ENCODE measurements at places on chromosomes 12 and 14.

DNA sequence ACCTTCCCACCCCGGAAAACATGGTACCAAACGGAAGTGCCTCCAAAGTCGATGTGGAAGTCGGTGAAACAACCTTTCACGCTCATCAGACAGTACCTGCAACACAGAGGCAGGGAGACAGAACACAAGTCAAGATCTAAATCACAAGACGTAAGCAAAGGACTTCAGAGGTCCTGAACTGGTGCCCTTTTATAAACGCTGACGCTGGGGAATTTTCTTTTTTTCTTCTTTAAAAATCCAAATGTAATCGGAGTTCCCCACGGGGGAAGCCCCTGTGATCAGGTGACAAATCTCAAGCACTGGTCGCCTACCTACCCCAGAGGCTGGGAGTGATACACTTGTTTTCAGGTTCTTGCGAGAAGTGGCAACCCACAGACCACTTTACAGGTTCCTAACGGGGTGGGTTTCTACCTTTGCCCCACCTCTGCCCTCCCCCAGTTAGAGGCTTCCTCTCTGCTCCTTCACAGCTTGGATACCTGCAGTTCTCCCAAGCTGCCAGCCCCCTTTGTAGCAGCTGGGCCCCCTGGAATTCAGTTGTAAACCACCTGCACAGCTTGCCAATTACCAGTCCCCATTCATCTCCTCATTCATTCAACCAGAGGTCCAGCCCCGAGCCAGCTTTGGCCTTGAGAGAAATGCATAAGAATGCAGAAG is 46.2 kb downstream of the KDM2B start:
- DNase-seq: no peak

DNA sequence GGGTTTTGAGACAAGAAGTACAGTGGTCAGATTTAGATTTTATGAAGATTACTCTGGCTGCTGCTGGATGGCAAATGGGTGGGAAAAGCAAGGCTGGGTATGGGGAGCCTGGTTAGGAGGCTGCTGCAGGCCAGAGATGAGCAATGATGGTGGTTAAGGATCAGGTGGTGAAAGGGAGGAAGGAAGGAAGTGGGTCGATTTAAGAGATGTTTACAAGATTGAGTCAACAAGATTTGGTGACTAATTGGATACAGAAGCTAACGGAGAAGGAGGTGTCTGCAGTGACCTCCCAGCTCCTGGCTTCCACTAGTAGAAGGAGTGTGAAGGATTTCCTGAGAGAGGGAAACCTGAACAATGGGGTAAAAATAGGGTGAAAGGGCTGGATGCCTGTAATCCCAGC is 18.7 kb downstream of the NOS1 start:
- DNase-seq: no peak

GRCh38 chr12:5792343-5792742 is 152.7 kb downstream of the ANO2 start:
- no peak for DNase-seq

GRCh38 chr12:19220852-19221466 is 91.4 kb downstream of the PLEKHA5 start:
- no peak for DNase-seq

DNA sequence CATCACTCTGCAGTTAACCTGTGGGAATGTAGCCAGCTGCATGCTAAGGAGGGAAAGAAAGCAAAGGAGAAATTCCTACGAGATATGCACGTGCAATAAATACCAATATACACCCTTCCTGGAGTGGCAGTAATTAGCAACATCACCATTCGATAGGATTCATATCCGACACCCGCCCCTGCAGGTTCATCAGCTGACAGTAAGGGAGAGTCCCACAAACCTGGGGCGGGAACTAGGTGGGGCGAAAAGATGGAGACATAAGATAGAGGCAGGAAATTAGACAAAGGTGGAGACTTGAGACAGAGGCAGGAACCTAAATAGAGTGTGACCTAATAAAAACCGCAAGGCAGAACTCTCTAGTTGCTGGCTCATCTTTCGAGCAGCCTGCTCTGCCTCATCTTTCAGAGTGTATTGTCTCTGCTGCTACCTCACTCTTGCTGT is 51.6 kb downstream of the PLEKHG3 start:
- no peak for DNase-seq

DNA sequence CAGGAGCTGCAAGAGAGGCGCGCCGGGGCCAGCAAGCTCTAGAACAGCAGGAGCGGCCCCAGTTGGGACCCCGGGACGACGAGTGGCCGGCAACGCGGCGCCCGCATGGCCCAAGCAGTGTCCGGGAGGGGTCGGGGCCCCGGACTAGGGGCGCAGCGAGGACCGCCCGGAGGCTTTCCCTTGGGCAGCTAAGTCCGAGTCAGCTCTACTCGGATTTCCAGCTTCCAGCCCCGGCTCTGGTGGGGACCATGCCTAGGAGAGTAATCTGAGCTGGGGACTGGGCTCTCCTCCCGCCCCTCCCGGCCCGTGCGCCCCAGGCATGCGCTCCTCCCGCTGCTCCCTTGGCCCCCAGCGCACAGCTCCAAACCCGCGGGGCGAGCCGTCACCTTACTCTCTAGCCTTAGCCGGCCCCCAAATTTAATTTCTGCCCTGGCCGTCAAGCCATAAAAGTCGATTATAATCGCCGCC is 41.6 kb upstream of the CAPRIN2 start:
- no peak for DNase-seq

- DNase-seq: no peak
Observed at GRCh38 chr14:21089877-21090193, 8.6 kb downstream of the ZNF219 start.

DNA sequence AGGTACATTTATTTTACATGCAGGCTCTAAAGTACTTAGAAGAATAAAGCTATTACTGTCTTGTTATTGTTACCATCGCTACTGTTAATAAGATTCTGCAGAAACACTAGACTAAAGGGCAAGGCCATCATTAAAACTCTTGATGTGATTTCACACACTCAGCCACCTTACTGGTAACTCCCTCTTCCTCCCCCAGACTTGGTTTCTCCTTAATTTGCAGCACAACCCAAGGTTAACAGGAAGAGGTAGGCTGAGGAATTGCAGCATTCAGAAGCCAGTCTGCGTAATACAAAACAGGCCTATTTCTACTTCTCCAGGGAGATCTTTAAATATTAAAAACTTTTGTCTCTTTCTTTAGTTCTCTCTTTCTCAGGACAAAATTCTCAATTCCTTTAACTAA is 210.3 kb downstream of the BTG1 start:
- no peak for DNase-seq

DNA sequence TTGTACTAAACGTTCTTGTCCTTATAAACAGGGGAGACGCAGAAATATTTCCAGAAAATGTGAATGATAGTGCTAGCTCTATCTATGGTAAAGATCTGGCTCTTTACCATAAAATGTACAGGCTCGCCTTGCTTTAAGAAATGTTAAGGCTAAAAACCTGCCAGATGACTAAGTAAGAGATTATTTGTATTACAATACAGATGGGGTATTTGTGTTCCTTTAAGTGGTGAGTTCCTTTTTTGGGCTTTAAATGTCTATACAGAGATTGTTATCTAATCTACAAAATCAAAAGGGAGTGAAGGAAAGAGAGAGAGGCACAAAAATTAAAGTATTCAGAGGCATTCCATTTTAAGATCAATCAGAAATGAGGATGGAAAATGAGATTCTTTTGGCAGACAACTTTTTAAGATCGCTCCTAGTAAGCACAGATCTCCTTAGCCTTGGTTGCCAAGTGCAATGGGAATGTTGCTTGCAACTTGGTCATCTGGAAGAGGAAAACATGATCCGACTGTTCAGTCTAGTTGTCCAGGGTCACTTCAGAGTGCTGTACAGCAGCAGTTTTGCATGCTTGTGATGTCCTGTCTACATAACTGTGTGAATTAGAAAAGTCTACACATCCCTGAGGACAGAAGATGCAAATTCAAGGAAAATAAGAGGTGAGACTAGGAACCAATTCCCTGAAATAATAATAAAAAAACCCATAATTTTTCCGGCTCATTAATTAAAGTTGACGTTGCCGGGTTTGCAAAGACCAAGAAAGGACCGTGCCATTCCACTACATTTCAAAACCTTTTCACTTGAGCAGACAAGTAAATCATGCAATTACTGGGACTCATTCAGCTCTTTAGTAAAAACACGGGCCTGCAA is 380.8 kb downstream of the EGLN3 start:
- DNase-seq: no peak

DNA sequence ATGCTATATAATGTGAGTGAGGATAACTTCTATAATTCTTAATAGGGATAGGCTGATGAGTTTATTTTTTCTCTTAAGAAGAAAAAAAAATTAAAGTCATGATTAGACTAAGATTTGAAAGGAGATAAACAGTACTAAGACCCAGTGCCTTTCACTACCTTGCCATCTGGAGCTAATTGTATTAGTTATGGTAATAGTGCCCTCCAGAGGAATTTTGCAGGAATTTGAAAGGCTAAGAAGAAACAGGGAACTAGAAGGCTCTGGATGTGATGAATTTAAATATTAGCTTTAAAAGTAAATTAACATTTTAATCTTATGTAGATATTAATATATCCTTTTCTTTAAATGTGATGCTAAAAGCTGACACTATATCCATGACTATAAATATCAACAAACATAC is 36.6 kb upstream of the PIK3C2G start:
- no peak for DNase-seq

DNA sequence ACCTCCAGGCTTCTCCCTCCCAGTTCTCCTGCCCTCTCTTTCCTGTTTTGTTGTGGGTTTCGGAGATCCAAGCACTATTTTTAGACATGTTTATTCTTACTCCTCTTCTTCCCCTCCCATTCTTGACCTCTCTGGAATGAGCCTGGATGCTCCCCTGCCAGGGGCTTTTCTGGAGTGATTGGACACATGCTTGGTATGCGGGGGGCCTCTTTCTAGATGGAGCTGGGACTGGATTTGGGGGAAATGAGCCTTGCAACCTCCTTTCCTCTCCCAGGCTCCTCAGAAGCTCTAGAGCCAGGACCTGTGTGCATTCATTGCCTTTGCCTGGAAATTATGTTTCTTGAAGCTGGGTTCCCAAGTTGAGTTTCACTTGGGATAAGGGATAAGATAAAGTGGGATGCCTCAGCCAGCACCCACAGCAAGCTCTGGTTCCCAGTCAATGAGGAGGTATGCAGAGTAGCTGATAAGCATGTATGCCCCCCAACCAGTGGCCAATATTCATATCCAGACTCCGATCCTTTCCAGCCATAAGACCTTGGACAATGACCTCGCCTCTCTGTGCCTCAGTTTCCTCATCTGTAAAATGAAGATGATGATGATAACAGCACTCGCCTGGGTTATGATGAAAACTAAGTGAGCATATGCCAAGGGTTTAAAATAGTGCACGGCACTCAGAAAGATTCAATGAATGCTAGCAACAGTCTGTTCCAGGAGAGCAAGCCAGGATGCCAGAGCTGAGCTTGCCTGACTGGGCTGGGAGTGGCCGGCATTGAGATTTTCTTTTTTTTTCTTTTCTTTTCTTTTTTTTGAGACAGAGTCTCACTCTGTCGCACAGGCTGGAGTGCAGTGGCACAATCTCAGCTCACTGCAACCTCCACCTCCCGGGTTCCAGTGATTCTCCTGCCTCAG is 97.8 kb downstream of the SCARB1 start:
- no peak for DNase-seq

DNA sequence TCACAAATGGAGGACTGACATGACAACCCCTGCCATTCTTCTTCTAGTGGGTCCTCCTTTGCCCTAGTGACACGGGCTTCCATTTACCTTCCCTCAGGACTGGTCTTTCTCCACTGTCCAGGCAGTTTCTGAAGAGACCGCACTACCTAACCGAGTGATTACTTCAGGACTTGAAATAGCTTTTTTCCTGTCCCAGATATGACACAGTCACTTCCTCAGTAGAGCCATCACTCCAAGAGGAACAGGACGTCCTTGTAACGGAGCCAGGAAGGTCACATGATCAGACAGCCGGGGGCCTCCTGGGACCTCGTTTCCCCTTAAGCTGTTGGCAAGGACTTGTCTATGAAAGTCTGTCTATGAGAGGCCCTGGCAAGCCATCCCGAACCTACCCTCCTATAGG is 62.3 kb downstream of the FOS start:
- DNase-seq: no peak

- DNase-seq: no peak
Observed at GRCh38 chr12:46438256-46438655, 65.7 kb upstream of the SLC38A2 start.

DNA sequence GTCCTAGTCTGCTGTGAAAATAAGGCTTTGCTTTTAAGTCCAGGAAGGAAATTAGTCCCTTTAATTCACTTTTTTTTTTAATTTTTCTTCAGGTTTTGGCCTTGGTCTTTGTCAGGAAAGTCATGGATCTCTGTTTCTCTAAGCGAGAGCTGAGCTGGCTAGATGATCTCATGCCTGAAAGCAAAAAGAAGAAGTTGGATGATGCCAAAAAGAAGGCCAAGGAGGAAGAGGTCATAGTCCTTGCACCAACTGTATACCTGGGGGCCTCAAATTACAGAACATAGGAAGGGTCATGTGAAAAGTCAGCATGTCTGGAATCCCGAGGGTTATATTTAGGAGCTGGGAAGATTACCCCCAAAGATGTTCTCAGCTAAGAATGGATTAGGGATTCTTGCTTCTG is 72.3 kb downstream of the SLC4A8 start:
- no peak for DNase-seq

DNA sequence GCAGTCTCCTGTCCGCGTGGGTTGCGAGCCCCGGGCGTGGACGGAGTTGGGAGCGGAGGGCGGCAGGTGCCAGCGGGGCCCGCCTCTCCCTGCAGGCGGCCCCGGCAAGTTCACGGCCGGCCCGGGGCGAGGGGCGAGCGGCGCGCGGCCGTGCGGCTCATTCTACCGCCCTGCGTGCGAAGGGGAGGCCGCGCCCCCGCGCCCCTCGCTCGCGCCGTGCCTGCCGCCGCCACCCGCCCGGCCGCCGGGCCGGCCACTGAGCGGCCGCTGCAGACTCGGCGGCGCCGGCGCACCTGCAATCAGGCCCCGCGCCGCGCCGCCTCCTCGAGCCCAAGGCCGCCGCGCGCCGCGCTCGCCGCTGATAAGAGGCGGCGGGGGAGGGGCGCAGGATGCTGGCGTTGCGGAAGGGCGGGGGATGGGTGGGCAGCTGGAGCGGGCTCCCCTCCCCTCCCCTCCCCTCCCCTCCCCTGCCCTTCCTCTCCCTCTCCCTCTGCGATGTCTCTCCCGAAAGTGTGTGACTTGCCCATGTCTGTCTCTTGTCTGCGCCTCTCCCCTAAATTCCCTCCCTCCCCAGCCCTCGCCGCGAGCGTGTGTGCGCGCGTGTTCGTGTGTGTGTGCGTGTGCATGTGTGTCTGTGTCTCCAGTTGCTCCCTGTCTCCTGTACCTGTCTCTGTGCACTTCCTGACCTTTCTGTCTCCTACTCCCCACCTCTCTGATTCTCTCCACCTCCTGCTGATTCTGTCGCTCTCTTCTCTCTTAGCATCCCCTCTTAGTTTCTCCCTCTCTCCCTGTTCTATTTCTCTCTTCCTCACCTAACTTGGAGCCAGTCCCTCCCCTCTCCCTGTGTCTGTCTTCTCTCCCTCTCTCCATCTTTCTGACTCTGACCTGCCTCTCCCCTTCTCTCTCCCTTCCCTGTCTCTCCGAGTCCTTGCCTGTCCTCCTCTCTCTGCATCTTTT is 768.1 kb upstream of the TBX3 start:
- DNase-seq: no peak
